ENCODE measurements at places on chromosomes 3 and 15.
A peak's percentile ranks its signal among the peaks of the same experiment; 100 is the strongest.

DNA sequence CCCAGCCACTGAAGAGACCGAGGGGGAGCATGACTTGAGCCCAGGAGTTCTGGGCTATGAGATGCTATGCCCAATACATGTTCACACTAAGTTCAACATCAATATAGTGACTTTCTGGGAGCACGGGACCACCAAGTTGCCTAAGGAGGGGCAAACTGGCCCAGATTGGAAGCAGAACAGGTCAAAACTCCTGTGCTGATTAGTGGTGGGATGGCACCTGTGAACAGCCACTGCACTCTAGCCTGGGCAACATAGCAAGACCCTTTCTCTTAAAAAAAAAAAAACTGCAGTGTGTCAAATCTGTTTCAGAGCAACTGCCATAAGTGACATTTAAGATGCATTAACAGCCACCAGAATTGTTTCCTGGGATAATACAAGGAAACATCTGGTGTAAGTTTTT, 9.8 kb downstream of the HES1 start:
- DNase-seq, result no peak

DNA sequence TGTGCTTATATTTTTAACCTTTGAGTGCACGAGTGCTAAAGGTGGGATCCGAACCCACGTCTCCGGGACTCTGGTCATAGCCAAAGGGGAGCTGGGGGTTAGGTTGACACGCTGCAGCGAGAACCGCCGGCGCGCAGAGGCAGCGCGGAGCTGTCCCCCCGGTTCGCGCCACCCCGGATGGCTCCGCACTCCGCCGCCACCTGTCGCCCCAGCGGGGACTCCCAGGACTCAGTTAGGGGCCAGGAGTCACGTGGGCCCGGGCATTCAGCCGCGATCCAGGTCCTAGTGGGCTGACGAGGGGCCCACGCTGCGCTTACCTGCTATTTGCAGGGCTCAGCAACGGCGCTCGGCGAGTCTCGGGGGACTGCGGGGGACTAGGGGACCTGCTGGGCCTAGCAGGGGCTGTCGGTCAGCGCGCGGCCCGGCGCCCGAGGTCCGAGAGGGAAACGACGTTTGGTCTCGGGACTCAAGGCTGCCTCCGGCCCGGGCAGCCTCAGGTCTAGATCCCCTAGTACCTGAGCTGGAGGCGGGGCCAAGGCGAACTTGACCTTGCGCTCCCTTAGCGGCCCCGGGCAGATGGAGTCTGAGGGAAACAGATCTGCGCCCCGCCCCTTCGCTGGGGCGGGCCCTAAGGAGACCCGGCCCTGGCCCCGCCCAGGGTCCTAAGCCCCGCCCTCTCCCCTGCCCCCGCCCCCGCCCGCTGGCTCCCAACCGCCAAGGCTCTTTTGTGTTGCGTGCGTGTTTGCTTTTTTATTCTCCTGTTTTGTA, at the start of gene NMNAT3:
TSS of gene NMNAT3 (minus strand) at position 585 of the 768 bp plus-strand sequence. CDS start 50,248 bp downstream, outside the sequence.
- peak; percentile 79 for DNase-seq

DNA sequence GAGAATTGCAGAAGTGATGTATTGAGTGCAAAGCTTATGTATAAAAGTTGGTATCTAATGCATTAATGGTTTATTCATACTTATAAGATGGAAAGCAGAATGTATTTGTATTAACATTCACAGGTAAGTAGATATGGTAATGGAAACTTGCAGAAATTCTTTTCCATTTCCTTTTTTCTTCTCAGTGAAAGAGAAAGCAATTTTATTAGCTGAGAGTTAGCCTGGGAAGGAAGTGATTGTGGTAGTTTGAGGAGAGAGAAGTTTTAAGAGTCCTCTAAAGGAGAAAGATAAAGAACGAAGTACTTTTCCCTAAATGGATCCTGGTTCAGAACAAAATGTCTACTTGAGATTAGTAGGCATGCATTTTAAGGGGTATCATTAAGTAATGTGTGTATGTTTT, 60.1 kb upstream of the OSTN start:
- DNase-seq, result no peak

DNA sequence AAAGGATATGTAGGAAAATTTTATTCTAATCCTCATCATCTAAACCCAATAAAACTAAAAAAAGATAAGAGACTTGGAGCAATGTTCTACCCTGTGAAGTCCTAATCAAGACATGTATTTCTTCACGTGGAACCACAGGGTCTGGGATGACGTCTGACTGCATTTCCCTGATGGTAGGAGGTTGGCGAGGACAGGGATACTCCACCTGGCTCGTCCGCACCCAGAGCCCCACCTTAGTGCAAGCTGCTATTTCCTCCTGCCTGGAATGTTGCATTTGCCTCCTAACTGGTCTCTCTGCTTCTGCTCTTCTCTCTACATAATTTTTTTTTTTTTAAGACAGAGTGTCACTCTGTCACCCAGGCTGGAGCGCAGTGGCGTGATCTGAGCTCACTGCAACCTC, 57.7 kb upstream of the RASGRP1 start:
- DNase-seq, result no peak

GRCh38 chr3:159937561-159938166, 51.0 kb upstream of the IL12A start:
- no peak for DNase-seq

DNA sequence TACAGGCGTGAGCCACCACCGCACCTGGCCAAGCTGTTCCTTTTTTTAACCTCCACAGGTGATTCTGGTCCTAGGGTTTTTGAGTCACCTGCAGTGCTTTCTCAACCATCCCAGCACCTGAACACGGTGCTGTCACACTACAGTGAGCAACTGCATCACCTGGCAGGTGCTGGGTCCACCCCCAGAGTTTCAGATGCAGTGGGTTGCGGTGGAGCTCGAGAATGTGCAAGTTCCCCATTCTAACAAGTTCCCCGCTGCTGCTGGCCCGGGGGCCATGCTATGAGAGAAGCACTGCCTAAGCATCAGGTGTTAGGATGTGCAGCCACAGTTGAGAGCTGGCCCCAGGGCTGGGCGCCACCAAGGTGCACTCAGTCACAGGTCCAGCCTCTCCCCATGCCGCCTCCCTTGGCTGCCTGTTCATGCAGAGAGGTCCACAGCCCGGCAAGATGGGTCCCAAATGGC, 18.0 kb downstream of the ISG20 start:
- DNase-seq, result no peak

DNA sequence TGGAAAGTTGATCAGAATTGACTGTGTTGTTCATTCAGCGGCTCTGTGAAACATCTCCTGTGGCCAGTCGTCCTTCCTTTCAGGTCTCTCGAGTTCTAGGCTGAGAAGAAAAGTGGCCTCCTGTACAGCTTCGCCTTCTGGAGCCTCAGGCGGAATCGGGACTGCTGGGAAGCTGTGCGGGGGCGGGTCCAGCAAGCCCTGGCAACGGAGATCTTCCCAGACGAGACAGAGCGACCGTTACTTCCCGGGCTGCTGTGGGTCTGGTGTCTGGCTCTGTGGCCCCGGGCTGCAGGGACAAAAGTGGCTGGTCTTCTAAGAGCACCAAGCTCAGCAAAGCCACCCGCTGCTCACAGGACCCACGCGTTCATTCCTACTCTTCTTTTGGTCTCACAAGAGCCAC, 88.6 kb upstream of the CACNA2D3 start:
- DNase-seq, result no peak

GRCh38 chr15:95192923-95193322, 961.6 kb downstream of the MCTP2 start:
- DNase-seq, result no peak

DNA sequence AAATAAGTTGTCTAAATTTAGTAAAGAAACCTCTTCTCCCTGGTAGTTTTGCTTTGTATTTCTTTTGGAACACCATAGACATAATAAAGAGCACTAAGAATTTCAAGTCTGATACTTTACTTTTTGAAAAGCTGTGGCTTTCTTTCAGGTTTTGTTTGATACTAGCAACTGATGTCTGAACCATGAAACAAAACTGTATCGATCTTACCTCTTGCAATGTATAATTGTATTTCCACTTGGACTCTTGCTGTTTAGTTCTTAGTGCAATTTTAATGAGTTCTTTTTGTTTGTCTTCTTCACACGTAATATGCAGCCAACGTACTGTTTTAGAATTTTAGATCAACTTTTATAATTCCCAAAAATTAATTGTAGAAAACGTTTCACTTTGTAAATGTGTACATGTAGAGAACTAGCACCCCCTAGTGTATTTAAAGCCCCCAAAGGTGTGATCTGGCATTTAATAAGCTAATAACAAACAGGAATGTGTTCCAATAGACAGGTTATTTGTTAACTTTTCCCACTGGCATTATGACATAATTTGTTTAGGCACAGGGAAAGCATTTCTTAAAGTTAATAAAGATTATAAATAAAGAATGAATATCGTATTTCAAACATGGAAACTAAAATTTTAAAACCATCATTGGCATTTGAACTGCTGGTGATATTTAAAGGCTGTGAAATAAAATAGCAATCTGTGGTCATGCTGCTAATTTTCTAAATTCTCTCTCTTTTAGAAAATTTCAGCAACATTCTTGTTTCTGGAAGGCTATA, 289.1 kb upstream of the DNAJC19 start:
- DNase-seq, result peak; percentile 48

All from putamen (tissue), 1 donor.